ENCODE measurements at places on chromosomes 5 and 9.

DNA sequence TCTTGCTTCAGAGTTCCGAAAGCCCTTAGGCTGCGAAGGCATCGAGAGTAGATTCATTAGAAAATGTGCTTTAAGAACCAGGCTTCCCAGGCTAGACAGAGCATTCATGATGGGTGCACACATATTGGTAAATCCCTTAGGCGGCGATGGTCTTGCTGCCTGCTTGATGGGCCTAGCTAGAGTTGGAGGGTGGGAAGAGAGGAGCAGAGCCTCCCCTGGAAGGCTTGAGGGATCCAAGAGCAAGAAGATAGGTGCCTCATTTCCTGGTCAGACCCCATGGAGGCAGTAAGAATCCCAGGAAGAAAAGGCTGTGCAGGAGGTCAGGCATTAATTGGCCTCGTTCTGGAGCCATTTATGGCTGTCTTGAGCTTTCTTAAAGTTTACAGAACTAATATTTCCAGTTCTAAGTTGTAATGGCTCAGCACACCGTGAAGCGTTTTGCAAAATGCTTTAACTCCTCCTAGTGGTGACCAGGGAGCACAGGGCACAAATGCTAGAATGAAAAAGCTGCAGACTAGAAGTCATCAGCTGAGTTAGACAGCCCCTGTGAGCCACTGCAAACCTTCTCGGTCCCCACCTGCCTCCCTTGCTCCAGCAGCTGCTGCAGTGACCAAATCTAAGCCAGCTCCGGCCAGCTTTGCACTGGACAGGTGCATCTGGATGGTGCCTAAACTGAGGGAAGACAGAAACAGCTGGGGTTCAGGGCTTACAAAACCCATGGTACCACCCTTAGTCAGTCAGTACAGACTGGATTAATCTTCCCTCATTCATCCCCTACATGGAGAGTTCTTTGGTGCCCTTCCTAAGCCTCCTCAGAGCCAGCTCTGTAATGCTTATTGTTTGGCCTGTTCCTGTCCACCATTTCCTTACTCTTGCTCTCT is 14.7 kb downstream of the SLC45A2 start:
- DNase-seq, result peak; percentile 73

GRCh38 chr5:74736759-74737158 is 30.2 kb downstream of the GFM2 start:
- DNase-seq, result no peak

DNA sequence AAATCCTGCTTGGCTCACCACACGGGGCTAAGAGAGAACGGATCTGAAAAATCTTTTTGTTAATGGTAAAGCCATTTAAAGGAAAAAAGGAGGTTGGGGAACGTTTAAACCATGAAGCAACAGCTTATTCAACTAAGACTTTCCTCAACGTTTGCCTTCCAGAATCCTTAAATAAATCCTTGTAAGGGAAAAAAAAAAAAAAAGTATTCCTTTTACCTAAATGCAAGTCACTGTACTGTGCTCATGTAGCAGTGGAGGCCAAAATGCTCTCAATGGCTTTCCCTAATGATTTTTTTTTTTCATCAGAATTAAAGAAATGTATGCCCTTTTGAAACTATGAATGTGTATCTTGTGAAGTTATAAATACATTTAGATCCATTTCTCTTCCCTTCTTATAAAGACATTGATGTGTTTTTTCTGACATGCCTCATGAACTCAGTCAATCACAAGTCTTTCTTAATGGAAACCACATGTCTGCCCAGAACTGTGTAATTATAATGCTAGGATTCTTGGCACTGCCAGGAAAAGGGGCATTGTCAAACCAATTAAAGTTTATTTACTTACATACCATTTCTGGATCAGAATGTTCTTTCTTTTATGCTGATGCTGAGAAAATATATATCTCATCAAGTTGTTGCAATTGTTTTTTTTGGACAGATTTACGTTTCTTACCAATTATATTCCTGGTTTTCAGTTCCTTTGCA is 107.5 kb downstream of the EBF1 start:
- peak; percentile 38 for DNase-seq

GRCh38 chr5:1058083-1058945 is 49.7 kb downstream of the NKD2 start:
- DNase-seq, result no peak

DNA sequence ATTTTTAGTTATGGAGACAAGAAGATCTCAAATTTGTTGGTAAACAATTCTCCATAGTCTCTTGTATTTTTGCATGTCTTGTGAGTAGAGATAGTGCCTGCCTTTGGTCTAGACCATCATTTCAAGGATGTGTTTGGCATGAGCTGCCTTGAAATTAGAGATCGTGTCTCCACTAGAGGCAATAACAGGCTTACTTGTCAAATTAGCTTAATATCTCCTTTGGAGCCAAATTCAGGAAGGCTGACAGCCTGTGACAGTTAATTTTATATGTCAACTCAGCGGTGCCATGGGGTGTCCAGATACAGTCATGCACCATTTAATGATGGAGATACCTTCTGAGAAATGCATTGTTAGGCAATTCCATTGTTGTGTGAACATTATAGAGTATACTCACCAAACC is 24.8 kb upstream of the PRDM9 start:
- no peak for DNase-seq

DNA sequence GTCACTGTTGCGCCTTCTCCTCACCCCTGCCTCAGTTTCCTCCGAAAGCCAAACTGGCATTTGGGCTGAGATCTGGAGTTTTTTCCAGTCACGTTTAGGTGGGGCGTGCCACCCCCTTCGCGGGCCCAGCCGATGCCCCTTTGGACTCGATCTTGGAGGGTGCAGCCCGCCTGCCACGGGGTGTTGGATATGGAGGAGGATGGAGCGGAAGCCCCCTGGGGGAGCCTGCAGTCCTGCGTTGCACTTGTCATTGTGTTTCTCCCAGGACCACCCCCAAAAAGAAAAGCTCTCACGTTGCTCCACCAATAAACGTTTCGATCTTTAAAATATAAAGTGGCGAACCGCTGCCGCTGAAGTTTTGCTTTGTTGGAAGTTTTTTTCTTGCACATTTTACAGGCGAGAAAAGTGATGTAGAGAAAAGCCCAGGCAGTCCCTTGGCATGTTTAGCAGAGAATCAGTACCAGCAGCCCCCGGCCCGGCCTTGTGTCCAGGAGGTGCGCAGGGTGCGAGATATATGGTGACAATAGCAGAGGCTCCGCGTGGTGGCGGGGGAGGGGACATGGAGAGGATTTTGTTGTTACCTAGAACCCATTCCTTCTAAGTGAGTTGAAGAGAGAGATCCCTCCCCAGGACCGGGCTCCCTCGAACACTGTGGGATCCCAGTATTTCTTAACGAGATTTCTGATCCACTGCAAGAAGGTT is 681 bp downstream of the F2R start:
- no peak for DNase-seq

All from iris pigment epithelial cell (primary cell).